ENCODE measurements at places on chromosomes 5 and 9.

DNA sequence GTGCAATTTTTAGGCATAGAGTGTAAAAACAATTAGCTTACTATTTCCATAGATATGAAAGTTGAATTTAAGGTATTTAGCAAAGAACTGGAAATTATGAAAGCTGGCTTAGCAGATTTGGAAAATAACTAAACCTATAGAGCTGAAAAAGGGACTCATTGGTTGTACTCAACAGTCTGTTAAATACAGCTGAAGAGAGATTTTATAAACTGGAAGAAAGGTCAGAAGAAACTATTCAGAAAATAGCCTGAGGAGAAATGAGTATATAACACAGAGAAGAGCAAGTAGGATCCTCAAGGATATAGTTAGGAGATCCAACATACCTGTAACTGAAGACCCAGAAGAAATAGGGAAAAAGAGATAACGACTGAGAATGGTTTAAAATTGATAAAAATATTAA, 97.6 kb upstream of the SLIT3 start:
- no peak for DNase-seq

- DNase-seq, result peak; percentile 25
These were observed 40.2 kb downstream of the RXRA start for GRCh38 chr9:134366223-134367031.

DNA sequence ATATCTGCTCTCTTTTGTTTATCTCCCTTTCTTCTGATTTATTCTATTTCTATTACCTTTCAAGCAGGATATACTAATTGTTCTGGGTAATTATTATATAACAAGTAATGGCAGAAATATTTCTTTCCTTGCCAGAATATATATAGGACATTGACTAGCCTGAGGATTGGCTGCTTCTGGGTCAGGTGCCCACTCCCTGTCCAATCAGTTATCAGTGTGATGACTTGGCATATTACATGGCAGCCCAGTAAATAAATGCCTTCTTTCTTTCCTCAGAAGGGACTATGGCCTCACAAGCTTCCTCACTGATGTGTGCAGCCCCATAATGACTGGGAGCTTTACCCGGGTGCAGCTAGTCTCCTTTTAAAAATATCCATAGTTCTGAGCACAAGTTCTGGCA, 301.1 kb downstream of the EFNA5 start:
- DNase-seq, result no peak

GRCh38 chr5:140324041-140324600, 21.2 kb upstream of the PFDN1 start:
- no peak for DNase-seq

DNA sequence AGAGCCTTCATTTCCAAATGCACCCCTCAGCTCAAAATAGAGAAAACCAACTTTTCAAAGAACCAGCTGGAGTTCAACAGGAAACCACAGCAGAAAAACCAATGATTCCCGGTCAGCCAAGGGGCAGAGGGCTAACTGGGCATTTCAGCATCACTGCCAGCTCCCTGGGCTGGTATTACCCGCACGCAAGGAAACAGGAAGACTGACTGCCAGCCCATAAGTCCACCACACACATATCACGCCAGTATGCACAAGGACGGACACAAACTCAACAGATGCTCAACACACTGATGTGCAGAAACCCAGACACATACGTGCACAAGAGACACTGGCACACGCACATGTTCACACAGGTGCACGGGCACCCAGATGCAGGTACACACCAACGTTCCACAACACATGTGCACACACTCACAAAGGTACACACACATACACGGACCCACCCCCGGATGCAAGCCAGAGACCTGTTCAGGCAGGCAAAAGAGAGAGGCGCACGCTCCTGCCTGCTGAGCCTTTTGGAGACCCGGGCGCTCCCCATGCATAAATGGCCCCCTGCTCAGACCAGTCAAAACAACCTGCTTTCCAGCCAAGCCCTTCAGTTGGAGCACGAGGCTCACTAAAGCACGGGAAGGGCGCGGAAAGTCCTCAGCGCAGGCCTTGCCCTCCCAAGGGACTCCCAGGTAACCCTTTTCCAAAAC, 2.1 kb downstream of the ADAMTS2 start:
- no peak for DNase-seq

- DNase-seq, result no peak
These were observed 443.8 kb upstream of the CYLC2 start for GRCh38 chr9:102551346-102551745.

GRCh38 chr5:65742565-65743231, 20.7 kb downstream of the NLN start:
- DNase-seq, result no peak
